Glutamatergic neuron (in vitro differentiated cells): ENCODE measurements at places on chromosomes 7 and 10. TPM values are rescaled to one million over a fixed set of nuclear protein-coding genes. Genes with fewer than 3 reads are reported as not detected.
A peak's percentile ranks its signal among the peaks of the same experiment; 100 is the strongest.

DNA sequence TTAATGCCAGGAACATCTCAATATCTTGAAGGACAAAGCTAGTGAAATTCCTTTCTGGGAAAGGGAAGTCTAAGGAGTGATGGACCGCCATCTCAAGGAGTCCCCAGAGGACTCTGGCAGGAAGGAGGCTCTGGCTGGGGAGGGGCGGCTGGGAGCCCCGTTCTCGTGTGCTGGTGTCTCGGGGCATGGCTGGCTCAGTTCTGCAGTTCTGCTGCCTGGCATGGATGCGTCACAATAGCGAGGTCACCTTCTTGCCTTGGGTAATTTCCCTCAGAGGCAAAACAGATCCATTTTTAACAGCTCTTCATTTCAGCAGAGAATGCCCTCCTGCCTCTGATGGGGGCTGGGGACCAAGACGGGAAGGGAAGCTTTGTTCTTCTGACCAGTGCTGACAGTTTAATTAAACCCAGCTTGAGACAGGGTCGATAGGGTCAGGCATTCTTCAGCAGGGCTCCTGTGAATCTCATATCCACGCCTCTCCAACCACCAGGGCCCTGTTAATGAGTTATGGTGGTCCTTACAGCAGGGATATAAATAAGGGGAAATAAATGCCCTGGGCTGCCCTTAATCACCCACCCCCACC, 35.7 kb downstream of the SLIT1 start:
- H3K36me3 ChIP-seq = no peaks in the 10 kb centered on the region
- peak overlapping the region; percentile 7 for H3K27ac ChIP-seq
- peaks cover 10% of the 10 kb centered on the region for H3K4me1 ChIP-seq
- no peak for DNase-seq
- H3K4me3 ChIP-seq = no peak overlapping the region
- H3K27me3 ChIP-seq = peaks cover 6% of the 10 kb centered on the region

DNA sequence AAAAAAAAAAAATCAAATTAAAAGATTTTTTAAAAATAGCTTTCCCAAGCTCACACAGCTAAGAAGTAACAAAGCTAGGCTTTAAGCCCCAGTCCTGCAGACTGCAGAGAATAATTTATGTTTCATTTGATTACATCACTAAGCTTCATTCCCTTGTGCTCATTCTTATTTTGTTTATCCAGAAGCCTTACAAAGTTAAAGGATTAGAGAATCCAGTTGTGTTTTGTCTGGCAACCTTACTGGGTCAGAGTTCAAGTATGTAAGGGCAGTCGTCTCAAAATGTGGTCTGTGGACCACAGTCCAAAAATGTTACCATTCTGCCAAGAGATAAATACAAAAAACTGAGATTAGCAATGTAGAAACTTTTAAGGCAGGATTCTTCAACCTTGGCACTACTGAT, 32.1 kb upstream of the EZH2 start:
- peaks cover 17% of the 10 kb centered on the region for H3K4me1 ChIP-seq
- no peak for DNase-seq
- peaks cover 2% of the 10 kb centered on the region for H3K27me3 ChIP-seq
- H3K27ac ChIP-seq = no peak overlapping the region
- no peaks in the 10 kb centered on the region for H3K36me3 ChIP-seq

- H3K27ac ChIP-seq = peak overlapping the region; percentile 82
- H3K4me3 ChIP-seq = peak overlapping the region; percentile 96
Observed at GRCh38 chr10:73772281-73773151, 9.3 kb upstream of the CHCHD1 start.

DNA sequence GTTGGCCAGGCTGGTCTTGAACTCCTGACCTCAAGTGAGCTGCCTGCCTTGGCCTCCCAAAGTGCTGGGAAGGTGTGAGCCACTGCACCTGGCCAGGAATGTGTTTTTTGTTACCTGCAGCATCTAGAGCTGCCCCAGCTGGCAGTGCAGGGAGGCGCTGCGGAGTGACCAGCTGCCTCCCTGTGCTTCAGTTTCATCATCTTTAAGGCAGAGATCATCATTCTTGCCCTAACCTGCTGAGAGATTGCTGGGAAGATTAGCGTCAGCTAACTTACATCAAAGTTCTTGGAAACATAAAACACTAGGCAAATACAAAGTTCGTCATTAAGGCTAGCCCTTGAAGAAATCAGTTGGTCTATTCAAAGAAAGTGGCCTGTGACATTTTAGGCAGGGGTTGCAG, 2.3 kb downstream of the ZNF282 start:
- H3K36me3 ChIP-seq = peaks cover 21% of the 10 kb centered on the region
- peaks cover 11% of the 10 kb centered on the region for H3K4me1 ChIP-seq
- peaks cover 11% of the 10 kb centered on the region for H3K27me3 ChIP-seq
- no peak for DNase-seq
- no peak overlapping the region for H3K27ac ChIP-seq

GRCh38 chr10:21993360-21994001, 10.0 kb downstream of the DNAJC1 start:
- no peak overlapping the region for H3K27ac ChIP-seq
- no peaks in the 10 kb centered on the region for H3K4me1 ChIP-seq
- no peaks in the 10 kb centered on the region for H3K36me3 ChIP-seq
- H3K27me3 ChIP-seq = no peaks in the 10 kb centered on the region
- DNase-seq = no peak
- H3K4me3 ChIP-seq = no peak overlapping the region

DNA sequence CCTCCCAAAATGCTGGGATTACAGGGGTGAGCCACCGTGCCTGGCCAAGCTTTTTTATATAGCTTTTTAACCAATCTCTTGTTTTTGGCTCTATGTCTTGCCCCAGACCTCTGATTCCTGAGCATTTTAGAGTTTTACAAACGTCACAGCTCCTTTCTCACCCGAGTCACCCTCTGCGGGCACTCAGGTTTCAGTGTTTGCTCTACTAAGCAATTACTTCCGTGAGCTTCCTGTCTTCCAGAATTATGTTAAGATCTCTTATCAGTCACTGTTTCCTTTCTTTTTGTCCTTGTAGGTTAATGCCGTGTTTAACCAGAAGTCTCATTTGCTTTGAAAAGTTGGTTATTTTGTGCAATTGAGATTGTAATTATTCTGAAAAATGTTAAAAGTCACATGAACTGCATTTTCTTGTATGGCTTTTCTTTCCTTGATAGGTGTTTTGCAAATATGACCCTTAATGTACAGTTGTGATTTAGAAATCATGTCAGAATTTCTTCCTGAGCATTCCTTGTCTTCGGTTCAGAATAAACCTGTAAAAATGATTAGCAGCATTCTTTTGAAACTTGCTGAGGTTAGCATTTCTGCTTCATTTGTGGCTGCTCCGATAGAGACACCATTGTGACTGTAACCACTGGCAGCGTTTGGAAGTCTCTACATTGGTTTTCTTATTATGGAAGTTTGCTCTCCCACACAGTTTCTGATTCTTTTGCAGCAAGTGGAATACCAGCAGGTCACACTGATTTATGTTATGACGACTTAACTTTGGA, 4.5 kb upstream of the HKDC1 start:
- H3K27me3 ChIP-seq = peaks cover 3% of the 10 kb centered on the region
- H3K4me3 ChIP-seq = no peak overlapping the region
- DNase-seq = no peak

DNA sequence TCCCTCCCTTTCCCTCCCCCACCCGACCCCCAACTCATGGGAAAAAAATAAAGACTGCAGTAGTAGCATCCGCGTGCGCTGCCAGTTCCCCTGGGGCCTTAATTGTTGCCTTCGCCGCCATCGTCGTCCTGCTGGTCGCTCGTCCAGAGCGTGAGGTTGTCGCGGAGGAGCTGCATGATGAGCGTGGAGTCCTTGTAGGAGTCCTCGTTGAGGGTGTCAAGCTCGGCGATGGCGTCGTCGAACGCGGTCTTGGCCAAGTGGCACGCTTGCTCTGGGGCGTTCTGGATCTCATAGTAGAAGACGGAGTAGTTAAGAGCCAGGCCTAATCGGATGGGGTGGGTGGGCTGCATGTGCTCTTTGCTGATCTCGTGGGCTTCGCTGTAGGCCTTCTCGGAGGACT, 27.0 kb downstream of the HSPB1 start:
- H3K27ac ChIP-seq = peak overlapping the region; percentile 69
- no peak for DNase-seq
- H3K36me3 ChIP-seq = peaks cover 7% of the 10 kb centered on the region
- H3K4me1 ChIP-seq = peaks cover 48% of the 10 kb centered on the region
- H3K27me3 ChIP-seq = peaks cover 5% of the 10 kb centered on the region
- H3K4me3 ChIP-seq = peak overlapping the region; percentile 26

DNA sequence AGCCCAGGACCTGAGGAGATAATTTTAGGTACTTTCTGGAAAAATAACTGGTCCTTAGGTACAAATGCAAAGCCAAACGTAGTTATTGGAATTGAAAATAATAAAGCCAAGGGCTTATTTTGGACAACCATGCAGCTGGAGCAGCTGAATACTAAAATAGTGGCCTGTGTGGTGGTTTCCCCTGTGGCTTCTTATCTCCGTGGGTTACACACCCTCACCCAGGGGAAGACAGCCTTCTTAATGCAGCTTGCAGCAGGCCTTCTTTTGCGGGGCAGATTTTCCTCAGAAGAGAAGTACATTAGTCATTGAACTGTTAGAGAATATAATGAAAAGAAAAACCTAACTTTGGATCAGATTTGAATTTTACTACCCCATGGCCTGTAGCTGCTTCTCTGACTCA, 133.5 kb downstream of the ST7 start:
- H3K4me1 ChIP-seq = peaks cover 61% of the 10 kb centered on the region
- H3K4me3 ChIP-seq = no peak overlapping the region
- H3K27ac ChIP-seq = no peak overlapping the region
- no peak for DNase-seq

DNA sequence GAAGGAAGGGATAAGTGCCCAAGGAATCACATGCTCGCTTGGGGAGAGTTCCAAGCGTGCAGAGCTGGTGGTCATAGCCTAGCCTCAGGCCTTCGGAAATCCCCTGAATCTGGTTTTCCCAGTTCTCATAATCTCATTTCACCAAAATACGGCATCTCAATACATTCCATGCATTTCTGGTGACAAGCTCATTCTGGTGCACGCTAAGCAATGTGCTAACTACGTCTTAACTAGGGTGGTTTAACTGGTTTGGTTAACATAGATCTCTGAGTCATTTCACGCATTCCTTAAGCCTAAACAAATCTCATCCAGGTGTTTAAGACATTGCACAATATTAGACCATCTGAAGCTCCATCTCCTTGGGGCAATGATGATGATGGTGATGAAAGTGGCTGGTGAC, 72.9 kb upstream of the STEAP1B start:
- no peak overlapping the region for H3K27ac ChIP-seq
- H3K4me3 ChIP-seq = no peak overlapping the region
- peaks cover 4% of the 10 kb centered on the region for H3K27me3 ChIP-seq

- no peak overlapping the region for H3K27ac ChIP-seq
- H3K27me3 ChIP-seq = peaks cover 3% of the 10 kb centered on the region
- peaks cover 19% of the 10 kb centered on the region for H3K4me1 ChIP-seq
Observed at GRCh38 chr10:77721815-77722214, 84.2 kb upstream of the KCNMA1 start.

DNA sequence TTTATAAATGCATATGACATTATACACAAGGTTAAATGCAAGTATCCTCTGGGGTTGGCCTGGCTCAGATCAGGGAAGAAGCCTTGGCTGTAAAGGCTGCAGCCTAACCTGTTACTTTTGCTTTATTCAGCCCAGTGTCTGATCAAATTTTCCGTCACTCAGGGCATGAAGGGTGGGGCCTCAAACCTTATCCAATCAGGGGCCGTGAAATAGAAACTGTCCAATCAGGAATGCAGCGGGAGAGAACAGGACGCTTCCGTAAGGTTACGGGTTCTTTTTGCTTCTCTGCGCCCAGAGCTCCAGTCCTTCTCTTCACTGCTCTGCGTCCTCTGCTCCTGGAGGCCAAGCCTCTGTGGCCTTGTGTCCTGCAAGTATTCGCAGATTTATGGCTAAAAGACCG, at the start of gene ZNF716:
Gene ZNF716, plus strand, starts transcription at position 274 of the 400 bp plus-strand sequence. Its CDS starts 112 bp downstream, at position 386.
- no peak for DNase-seq
- H3K4me3 ChIP-seq = no peak within 1 kb of the TSS
- no peak within 1 kb of the TSS for H3K27ac ChIP-seq
- no peaks in the 10 kb centered on the region for H3K36me3 ChIP-seq
- H3K4me1 ChIP-seq = no peaks in the 10 kb centered on the region

GRCh38 chr10:62961951-62962523, 145.9 kb upstream of the EGR2 start:
- no peak for DNase-seq
- no peak overlapping the region for H3K4me3 ChIP-seq
- no peaks in the 10 kb centered on the region for H3K27me3 ChIP-seq

DNA sequence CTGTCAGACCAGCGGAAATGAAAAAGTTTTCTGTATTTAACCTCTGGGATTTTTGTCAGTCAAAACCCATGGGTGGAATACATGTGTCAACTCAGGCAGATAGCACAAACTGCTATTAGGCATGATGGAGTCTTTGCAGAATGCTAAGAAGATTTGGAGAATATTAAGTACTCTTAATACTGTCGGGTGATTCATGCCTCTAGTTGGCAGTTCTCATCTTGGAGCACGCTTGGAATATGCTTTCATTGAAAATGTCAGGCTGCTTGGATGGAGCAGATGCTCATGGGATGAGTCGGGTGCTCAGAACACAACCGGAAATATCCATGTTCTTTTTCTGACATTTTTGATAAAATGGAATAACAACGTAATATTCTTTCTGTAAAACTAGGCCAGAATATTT, 27.6 kb upstream of the PRKG1 start:
- H3K4me1 ChIP-seq = no peaks in the 10 kb centered on the region
- no peak overlapping the region for H3K27ac ChIP-seq
- no peaks in the 10 kb centered on the region for H3K27me3 ChIP-seq
- no peak overlapping the region for H3K4me3 ChIP-seq
- DNase-seq = no peak

FAM180A gene
- not detected for total RNA-seq

GCK gene
- 43.9 TPM for total RNA-seq

PNPLA8 gene
- 46.4 TPM for total RNA-seq

GSTO2 gene
- 2.0 TPM for total RNA-seq

NPC1L1 gene
- total RNA-seq = not detected

KCTD7 gene
- 48.5 TPM for total RNA-seq

ZMYND11 gene
- total RNA-seq = 26.6 TPM

ING3 gene
- total RNA-seq = 14.9 TPM

PITX3 gene
- not detected for total RNA-seq

TMEM213 gene
- total RNA-seq = not detected

KLLN gene
- 0.27 TPM for total RNA-seq

BAIAP2L1 gene
- 0.66 TPM for total RNA-seq

CBX3 gene
- 191 TPM for total RNA-seq

KNDC1 gene
- total RNA-seq = 7.4 TPM
